ENCODE measurements at places on chromosomes 11 and 22. TPM values are rescaled to one million over a fixed set of nuclear protein-coding genes. Genes with fewer than 3 reads are reported as not detected.

DCHS1 gene
- total RNA-seq: 0.17 TPM

NLRP10 gene
- not detected for total RNA-seq

HTR3B gene
- 0.10 TPM for total RNA-seq

PKDREJ gene
- not detected for total RNA-seq

ANO9 gene
- 37.2 TPM for total RNA-seq

LYVE1 gene
- not detected for total RNA-seq

- DNase-seq: no peak
Observed at GRCh38 chr11:64695548-64695947, 27.4 kb downstream of the NRXN2 start.

DNA sequence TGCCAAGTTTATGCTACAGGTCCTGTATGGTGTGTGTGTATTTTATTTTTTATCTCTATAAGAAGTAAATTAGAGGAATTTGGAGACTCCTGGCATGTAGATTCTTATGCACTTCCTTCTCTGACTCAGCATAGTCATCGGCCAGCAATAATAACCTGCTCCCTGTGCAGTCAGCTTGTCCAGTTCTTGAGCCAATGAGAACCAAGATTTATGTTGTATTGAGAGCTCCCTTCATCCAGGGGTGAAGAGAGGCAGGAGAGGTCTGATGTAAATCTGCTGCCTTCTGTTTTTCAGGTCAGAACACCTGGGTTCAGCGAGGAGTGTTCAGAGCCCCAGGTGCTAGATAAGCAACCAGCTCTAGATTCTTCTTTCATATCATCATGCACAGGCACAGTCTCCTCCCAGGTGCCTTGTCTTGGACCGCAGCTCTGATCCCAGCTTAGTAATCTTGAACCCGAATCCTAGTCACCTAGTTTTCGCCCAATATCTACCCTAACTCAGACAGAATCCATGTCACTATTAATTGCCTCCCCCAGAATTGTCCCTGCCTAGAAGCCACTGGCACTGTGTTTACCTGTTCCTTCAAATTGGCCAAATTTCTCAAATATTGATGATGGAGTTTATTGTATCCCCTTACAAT is 328.2 kb upstream of the NCAM1 start:
- DNase-seq: no peak

GRCh38 chr22:45444168-45444567 is 30.7 kb downstream of the RIBC2 start:
- no peak for DNase-seq

DNA sequence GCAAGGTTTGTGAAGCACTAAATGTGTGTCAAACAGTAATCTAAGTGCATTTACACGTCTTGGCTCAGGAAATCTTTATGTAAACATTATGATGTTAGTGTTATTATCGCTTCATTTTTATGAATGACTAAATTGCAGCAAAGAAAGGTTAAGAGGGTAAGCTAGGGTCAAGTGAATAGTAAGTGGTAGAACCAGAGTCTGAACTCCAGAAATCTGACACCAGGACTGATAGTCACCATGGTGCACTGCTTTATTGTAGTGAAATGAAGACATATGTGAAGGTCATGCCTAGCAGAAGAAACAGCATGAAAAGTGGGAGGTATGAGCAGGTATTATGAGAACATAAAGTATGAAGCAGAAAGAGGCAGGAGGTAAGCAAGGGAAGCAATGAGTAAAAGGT is 368.7 kb upstream of the TENM4 start:
- no peak for DNase-seq

DNA sequence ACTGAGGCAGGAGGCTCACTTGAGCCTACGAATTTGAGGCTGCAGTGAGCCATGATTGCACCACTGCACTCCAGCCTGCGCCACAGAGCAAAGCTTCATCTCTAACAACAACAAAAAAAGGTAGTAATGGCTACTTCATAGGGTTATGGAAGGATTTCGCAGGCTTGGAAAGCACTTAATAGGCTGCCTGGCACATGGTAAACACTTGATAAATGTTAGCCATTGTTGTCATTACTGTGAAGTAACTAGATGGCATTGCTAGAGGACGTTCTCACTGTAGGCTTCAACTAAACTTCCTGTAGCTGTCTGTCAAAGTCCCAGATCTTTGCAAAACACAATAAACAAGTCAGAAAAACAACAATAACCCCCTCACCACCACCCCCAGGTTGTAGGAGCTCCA is 357.2 kb upstream of the NARS2 start:
- DNase-seq: no peak

- no peak for DNase-seq
Observed at GRCh38 chr11:112396076-112396475, 135.4 kb upstream of the PLET1 start.

GRCh38 chr11:6629892-6630631 is 10.8 kb upstream of the TPP1 start:
- DNase-seq: no peak

DNA sequence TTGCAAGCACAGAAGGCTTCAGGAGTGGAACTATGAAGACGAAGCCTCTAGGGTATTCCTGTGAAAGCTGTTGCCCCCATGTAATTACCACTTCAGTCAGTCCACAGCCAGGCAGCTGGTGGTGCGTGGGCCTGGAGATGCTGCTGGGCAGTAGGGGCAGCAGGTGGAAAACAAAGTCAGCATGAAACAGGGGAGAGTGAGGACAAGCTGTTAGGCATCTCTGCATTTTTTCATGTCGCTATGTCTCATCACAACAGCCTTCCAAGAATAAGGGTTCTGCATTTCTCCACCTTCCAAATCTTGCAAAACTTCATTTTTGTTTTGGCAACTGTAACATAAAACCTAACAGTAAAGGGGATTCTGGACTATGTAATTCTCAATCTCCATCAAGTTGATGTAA is 757.5 kb downstream of the NELL1 start:
- no peak for DNase-seq

DNA sequence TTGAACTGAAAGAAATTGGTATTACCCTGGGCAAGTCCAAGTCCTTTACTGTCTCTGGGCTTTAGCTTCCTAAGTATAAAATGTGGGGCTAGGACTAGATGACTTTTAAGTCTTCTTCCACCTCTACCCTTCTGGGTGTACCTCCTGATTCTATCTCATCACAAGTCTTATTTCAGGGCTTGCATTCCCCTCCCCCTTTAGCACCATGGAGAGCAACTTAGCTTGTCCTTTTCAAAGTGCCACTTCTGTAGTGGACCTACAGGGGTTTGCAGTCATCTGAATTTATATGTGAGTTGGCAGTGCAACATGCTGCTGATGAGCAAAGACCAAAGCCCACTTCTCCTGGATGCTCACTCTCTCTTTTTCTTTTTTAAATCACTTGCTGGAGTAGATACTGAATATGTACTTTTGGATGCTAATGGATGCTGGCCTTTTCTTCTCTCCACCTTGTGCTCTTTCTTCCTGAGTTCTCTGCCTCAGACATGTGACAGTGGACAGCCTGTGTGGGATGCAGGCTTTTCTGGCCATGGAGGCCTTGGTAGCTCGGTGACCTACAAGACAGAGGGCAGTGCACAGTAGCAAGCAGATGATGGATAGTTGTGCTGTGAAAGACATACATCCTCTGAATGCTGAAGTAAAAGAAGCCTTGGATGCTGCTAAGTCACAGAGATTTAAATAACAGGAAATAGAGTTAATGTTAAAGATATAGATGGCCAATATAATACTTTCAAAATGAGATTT is 185.0 kb downstream of the NELL1 start:
- no peak for DNase-seq

- DNase-seq: no peak
Observed at GRCh38 chr11:414318-414857, 411 bp downstream of the SIGIRR start.

DNA sequence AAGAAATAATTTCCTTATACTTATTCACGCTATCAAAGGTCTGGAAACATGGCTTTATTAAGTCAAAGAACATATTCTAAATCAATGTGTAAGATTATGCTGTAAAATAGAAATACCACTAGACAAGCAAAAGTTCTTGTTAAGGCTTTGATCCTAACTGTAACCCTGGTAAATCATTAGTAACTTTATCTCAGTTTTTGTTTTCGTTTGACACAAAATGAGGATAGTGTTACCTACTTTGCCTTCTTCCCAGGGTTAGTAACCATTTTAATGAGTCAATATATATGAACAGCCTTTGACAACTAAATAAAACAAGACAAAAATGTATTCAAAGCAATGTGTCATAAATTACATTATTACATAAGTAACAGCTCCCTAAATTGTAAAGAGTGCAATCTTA is 1336.3 kb downstream of the FAM181B start:
- DNase-seq: no peak

DNA sequence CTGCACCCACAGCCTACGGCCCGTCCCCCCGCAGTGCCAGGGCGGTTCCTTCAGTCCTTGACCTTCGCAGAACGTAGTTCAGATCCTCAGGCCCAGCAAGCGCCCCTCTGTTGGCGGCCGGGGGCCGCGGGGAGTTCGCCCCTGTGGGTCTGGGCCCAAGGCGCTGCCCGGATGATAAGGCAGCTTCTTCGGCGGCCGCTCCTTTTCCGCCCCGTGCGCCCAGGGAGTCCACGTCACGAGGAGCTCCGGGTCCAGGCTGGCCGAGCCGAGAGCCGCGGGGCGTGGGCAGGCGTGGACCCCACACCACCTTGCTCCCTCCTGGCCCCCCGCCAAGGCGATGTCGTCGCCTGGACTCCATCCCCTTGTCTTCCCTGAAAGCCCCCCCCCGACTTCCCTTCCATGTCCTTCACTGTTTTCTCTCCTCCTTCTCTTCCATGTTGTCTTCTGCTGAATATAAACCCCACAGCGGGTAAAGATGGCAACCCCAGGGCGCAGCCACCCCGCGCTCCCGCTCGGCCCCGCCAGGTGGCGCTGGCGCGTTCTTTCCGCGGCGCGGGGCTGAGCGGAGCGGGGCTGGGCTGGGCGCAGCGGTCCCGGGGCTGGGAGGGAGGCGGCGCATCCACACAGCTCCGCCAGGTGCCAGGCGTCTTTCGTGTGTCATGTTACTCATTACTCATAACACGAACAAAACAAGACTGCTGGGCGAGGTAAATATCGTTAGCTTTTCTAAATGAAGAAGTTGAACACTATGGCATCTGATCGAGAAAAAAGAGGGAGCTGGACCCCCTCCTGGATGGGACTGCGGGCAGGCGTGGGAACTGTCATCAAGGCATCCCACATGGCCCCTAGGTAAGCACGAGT is 321.0 kb downstream of the NTM start:
- DNase-seq: no peak

DNA sequence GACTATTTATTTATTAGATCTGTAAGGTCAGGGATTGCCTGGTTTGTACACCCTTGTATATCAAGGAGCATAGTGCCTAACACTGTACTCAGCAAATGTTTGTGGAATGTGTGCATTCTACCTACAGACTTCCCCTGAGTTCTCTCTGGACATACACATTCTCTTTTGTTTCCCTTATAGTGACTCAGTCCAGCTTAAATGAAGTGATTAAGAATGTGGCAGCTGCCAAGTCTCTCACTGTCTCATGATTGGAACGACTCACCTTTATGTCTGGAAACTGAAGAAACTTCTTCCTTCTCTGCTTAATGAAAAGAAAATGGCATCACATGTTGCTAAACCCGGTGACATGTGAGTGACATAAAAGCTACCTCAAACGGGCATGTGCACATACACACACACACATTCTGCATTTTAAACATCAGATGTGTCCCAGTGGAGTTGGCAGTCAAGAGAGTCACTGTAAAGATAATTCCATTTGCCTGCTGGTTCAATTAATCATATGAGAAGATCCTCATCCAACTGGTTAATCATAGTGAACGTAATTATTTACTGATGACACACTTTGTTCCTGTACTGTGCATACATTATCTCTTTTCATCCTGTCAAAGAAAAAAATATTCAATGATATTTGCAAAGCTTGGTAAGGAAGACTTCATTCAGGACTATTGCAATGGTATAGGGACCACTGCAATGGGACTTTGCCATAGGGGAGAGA is 42.8 kb downstream of the GLYAT start:
- no peak for DNase-seq

DNA sequence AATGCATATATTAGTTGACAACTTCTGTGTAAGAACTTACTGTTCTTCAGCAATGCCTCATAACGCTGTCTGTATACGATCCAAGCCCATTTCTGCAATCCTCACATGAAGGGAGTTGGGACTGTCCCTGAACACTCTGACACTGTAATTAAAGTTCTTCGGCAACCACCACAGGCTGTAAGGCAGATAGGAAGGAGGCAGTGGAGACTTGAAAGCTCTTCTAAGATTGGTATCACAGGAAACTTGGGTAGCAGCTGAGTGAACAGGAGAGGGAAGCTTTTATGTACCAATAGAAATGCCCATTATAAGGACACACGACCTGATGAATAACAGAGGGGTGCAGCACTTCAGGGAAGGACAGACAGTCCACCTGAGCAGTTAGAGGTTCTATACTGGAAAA is 12.0 kb upstream of the GAB2 start:
- DNase-seq: no peak

GRCh38 chr11:76680518-76681425 is 10.2 kb upstream of the LRRC32 start:
- peak; percentile 62 for DNase-seq

- no peak for DNase-seq
Observed at GRCh38 chr11:16632295-16633200, 105.9 kb upstream of the C11orf58 start.

GRCh38 chr11:36131721-36132397 is 157.4 kb downstream of the COMMD9 start:
- DNase-seq: no peak

DNA sequence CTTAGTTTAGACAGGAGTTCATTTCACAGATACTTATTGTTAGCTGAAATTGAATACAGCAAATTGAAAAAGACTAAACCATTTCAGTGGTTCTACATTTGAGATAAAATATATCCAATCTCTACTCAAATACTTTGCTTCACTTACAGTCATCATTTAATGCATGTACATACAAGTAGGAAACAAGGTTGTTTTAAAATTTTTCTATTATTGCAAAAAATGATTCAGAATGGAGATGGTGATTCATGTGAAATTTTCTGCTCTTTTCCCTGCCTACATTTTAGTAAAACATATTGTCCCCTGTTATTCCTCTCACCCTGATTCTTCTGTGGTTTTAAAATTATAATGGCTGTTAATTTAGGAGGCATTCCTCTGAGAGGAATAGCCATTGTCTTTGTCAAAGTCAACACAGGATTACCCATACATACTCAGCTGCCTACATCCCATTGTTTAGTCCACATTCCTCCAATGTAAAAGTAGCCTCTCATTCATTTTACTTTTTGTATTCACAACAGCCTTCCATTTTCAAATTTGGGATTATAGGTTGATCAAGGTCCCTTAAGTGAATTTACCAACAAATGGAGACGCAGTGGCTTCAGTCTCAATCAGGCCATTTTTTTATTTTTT is 60.1 kb downstream of the TRPC6 start:
- no peak for DNase-seq

GRCh38 chr22:22604326-22605073 is 39.9 kb upstream of the GGTLC2 start:
- DNase-seq: no peak

All from activated B cell treated with CpG ODN at 0.5 μM for 24 hours (primary cell).